Lower lobe of right lung (tissue), 2 donors: ENCODE measurements at places on chromosomes 1 and 21. TPM values are rescaled to one million over a fixed set of nuclear protein-coding genes. Genes with fewer than 3 reads are reported as not detected.

Gene TEX50
- not detected for total RNA-seq

Gene SYT14
- not detected for total RNA-seq

Gene MASP2
- not detected for total RNA-seq

DNA sequence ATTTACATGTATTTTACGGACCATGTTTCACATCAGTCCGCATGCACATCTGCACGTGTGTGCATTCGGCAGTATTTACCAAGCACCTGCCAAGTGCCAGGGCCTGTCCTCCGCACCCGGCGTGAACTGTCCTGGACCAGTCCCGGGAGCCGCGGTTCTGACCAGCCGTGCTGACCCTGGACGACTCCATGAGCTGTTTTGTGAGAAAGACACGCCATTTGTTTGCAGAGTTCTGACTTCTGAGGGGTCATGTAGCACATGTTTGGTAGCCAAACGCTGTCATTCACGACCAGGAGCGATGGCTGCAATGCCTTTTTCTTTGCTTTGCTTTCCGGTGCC is 3.3 kb upstream of the OLIG2 start:
- no peak overlapping the region for H3K4me3 ChIP-seq
- no peak overlapping the region for H3K27ac ChIP-seq
- H3K36me3 ChIP-seq = no peaks in the 10 kb centered on the region
- DNase-seq = no peak

Gene ANGPTL3
- total RNA-seq = not detected

Gene DCLRE1B
- 8.3 TPM for total RNA-seq

DNA sequence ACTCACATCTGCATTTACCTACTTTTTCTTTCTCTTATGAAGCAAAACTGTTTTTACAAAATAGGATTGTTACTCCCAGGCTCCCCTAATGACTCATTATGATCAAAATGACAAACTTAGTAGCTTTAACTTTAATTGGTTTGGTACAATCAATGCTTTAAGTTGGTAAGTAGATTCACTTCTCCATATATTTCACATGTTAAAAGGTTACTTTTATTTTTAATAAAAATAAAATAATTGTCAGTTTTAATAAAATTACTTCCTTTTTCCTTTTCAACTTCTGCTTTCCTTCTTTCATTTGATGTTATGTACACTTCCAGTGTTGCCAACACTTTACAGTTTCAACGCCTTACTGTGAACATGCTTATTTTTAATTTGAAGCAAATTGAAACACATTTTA is 477.6 kb downstream of the SETD4 start:
- no peaks in the 10 kb centered on the region for H3K27me3 ChIP-seq
- DNase-seq = no peak
- no peaks in the 10 kb centered on the region for H3K4me1 ChIP-seq
- no peaks in the 10 kb centered on the region for H3K36me3 ChIP-seq

- H3K27me3 ChIP-seq = no peaks in the 10 kb centered on the region
- H3K36me3 ChIP-seq = peaks cover 35% of the 10 kb centered on the region
- H3K4me1 ChIP-seq = peaks cover 37% of the 10 kb centered on the region
- H3K27ac ChIP-seq = no peak overlapping the region
- DNase-seq = no peak
These were observed 12.2 kb downstream of the KIAA0319L start for GRCh38 chr1:35544976-35545375.

Gene TRIM17
- total RNA-seq = 2.6 TPM

DNA sequence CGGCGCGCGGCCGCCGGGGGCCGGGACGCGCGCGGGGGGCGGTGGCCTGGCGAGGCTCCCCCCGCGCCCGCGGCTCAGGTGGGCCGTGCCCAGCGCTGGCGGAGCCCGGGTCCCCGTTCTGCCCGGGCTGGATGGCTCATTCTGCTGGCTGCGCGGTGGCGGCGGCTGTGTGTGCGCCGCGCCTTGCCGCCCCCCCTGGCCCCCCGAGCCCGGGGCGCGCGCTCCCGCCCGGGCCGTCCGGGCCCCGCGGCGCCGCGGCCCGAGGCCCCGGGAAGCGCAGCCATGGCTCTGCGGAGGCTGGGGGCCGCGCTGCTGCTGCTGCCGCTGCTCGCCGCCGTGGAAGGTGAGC is at the start of gene EPHB2:
TSS of gene EPHB2 (plus strand) at position 139 of the 349 bp plus-strand sequence. CDS start at position 283, 144 bp downstream.
- H3K27ac ChIP-seq = no peak within 1 kb of the TSS
- no peaks in the 10 kb centered on the region for H3K36me3 ChIP-seq
- H3K27me3 ChIP-seq = peaks cover 34% of the 10 kb centered on the region
- no peak for DNase-seq
- H3K4me3 ChIP-seq = peak within 1 kb of the TSS; percentile 56
- peaks cover 19% of the 10 kb centered on the region for H3K4me1 ChIP-seq

DNA sequence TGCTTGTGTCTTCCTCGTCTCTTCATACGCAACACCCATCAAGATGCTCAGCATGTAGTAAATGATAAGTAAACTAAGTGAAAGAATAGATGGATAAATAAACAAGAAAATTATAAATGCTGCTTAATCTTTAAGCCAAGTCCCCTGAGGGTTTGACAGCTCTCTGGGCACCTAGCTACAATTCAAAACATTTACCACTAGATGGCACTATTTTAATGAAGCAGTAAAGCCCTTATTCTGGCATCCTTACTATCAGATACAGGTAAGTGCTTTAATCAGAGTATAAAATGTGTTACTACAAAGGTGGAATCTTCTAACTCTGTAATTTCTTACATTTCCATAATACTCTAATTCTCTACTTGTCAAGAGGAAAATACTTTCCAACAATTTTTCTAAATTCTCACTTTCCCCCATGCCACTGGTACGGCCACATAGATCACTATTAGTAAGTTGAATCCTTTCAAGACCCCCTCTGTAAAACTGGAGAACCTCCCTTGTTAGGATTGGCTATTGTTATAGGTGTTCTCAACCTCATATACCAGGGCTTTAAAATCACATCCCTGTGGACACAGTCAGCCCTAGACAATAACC is 137.8 kb downstream of the BARHL2 start:
- no peaks in the 10 kb centered on the region for H3K27me3 ChIP-seq
- no peaks in the 10 kb centered on the region for H3K36me3 ChIP-seq
- no peak overlapping the region for H3K27ac ChIP-seq
- no peaks in the 10 kb centered on the region for H3K4me1 ChIP-seq
- no peak for DNase-seq

DNA sequence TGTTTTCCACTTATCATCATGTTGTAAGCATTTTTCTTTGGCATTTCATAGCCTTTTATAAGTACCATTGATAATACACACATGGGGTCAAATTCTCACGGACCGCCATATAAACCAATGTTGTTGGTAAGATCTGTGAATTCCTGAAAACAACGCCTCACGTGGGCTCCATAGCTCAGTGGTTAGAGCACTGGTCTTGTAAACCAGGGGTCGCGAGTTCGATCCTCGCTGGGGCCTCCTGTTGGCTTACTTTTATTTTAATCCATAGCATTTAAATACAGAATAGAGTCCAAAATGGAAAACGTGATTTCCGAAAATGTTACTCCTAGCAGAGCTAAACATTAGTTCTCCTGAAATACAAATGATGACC is 83.1 kb downstream of the HHIPL2 start:
- H3K27me3 ChIP-seq = no peaks in the 10 kb centered on the region
- H3K4me1 ChIP-seq = peaks cover 8% of the 10 kb centered on the region
- peak overlapping the region; percentile 85 for H3K27ac ChIP-seq
- peak; percentile 58 for DNase-seq
- peak overlapping the region; percentile 51 for H3K4me3 ChIP-seq

DNA sequence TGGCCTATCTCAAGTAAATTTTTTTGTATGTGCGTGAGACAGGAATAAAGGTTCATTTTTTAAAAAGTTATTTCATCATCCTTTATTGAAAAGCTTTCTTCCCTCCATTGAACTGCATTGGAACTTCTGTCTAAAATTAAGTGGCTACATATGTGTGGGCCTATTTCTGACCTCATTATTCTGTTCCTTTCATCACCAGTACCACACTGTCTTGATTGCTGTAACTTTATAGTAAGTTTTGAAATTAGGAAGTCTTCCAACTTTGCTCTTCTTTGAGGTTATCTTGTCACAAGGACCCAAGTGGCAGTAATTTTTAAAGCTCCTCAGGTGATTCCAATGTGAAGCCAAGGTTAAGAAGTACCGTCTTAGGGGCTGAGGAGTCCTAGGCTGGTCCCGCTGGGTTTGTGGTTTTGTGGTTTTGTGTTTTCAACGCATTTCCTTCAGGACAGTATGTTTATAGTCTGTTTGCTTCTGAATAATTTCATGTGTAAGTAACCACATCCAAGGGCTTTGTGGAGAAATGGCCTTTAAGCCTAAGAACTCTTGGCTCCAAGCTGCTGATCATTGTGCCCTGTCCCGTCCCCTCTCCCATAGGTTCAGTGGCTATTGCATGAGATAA is 12.4 kb upstream of the SCAF4 start:
- no peak overlapping the region for H3K4me3 ChIP-seq
- no peaks in the 10 kb centered on the region for H3K36me3 ChIP-seq

DNA sequence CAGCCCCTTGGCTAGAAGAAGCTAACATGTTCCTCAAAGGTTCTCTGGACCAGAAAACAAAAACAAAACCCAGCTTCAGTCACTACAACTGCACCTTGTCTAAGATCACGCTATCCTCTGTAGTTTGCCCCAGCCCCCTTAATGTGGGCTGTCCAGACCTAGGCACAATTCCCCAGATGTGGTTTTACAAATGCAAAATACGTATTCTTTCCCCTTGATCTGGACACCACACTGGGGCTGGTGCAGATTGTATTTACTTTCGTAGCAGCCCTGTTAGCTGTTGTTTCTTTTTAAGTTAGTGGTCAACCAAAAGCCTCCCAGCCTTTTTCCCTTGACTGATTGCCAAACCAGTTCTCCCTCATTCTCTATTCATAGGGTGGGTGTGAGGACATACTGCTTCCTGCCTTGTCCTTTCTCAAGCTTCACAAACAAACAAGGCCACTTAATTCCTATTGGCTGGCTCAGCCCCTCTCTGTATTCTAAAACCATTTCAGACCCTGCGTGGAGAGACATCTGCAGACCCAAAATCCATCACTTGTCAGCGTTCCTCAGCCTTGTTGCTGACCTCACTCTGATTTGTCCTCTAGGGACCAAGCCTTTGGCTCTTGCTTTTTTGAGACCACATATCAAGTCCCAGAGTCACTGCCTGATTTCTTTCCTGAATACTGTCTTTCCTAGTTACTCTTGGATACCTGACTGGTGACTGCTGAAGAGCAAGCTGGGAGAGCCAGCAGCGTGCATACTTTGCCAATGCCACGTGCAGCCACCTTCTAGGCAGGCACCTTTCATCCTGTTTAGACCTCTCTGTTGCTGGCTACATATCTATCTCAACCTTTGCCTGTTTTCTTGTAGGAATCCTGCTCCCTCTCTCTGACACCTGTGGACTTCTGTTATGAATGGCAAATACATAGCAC is 96.4 kb upstream of the RAB3GAP2 start:
- H3K36me3 ChIP-seq = no peaks in the 10 kb centered on the region
- H3K27me3 ChIP-seq = no peaks in the 10 kb centered on the region

Gene SASS6
- 3.0 TPM for total RNA-seq

Gene CSF1
- total RNA-seq = 64.3 TPM

Gene F11R
- 162 TPM for total RNA-seq

Gene OR2L13
- total RNA-seq = not detected

GRCh38 chr1:30908696-30909364 is at the start of gene SDC3:
TSS of gene SDC3 (minus strand) at chr1:30908758. CDS start at chr1:30908586, 172 bp downstream.
- DNase-seq = no peak
- no peaks in the 10 kb centered on the region for H3K27me3 ChIP-seq
- no peaks in the 10 kb centered on the region for H3K36me3 ChIP-seq
- H3K4me3 ChIP-seq = peak within 1 kb of the TSS; percentile 63

Gene TDRD10
- 20.2 TPM for total RNA-seq

Gene PPM1J
- total RNA-seq = 0.30 TPM

DNA sequence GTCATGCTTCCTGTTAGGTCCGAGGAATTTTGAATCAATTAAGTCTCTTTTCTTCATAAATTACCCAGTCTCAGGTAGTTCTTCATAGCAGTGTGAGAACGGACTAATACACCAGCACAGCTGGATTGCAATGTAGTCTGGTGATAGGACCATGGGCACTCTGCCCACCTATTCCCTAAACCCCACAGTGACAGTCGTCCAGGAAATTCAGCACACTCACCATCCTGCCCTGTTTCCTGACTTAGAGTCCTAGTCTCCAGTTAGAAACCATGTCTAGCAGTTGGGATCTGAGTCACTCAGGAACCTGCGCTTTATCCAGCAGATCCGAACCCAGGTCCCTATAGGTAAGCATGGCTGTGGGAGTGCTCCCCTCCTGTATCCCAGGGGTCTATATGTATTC is 149.3 kb upstream of the TNR start:
- no peak overlapping the region for H3K4me3 ChIP-seq
- no peak for DNase-seq
- no peaks in the 10 kb centered on the region for H3K4me1 ChIP-seq

Gene SMG5
- total RNA-seq = 68.9 TPM

DNA sequence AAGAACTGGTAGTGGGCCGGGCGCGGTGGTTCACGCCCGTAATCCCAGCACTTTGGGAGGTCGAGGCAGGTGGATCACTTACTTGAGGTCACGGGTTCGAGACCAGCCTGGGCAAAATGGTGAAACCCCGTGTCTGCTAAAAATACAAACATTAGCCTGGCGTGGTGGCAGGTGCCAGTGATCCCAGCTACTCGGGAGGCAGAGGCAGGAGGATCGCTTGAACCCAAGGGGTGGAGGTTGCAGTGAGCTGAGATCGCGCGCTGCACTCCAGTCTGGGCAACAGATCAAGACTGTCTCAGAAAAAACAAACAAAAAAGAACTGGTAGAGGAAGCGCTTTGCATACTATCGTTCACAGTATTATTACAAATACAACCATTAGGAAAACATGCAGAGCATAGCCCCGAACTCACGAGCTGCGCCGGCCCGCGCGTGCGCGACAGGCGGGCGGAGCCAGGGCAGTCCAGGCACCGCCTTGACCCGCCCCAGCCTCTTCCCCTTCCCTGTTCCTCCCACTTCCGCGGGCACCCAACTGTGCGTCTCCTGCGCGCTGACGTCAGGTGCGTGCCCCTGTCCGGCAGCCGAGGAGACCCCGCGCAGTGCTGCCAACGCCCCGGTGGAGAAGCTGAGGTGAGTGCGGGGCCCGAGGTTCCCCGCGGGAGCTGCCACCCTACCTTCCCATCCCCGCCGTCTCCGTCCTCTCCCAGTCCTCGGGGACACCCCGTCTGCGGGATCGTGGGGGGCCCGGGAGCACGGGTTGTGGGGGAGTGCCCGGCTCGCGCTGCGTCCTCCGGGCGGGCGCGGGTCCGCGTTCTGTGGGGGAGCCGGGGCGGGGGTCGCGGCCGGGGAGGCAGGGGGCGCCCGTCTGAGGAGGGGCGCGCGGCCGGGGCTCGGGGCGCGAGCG is at the start of gene CDC42:
TSS of gene CDC42 (plus strand) at position 595 of the 902 bp plus-strand sequence. CDS start 25,770 bp downstream, outside the sequence.
- peaks cover 36% of the 10 kb centered on the region for H3K4me1 ChIP-seq
- peak within 1 kb of the TSS; percentile 72 for H3K4me3 ChIP-seq
- peak; percentile 98 for DNase-seq

Gene CCDC27
- total RNA-seq = not detected

Gene SLC26A9
- 18.2 TPM for total RNA-seq

GRCh38 chr21:27467366-27467765 is 500.5 kb upstream of the ADAMTS5 start:
- H3K27me3 ChIP-seq = no peaks in the 10 kb centered on the region
- no peak overlapping the region for H3K4me3 ChIP-seq
- no peak overlapping the region for H3K27ac ChIP-seq
- no peak for DNase-seq
- H3K4me1 ChIP-seq = no peaks in the 10 kb centered on the region

Gene PTCH2
- total RNA-seq = 1.0 TPM

Gene OR2T29
- not detected for total RNA-seq
